ENCODE measurements at places on chromosomes 1 and 21. TPM values are rescaled to one million over a fixed set of nuclear protein-coding genes. Genes with fewer than 3 reads are reported as not detected.

OR14A16 gene
- not detected for total RNA-seq

APCS gene
- total RNA-seq = not detected

SPRR5 gene
- total RNA-seq = not detected

OLIG1 gene
- total RNA-seq = not detected

PLEKHG5 gene
- 21.4 TPM for total RNA-seq

LMX1A gene
- total RNA-seq = not detected

Data from prostate gland (tissue), 2 donors.